CD4-positive, alpha-beta T cell treated with Interleukin-17A for 4 hours (primary cell): ENCODE measurements at places on chromosomes 3 and 15.

- DNase-seq: no peak
Measured at GRCh38 chr3:187909866-187910265, 164.6 kb upstream of the BCL6 start.

GRCh38 chr15:65310431-65311137, 6.1 kb downstream of the RNU5B-1 start:
- no peak for DNase-seq

DNA sequence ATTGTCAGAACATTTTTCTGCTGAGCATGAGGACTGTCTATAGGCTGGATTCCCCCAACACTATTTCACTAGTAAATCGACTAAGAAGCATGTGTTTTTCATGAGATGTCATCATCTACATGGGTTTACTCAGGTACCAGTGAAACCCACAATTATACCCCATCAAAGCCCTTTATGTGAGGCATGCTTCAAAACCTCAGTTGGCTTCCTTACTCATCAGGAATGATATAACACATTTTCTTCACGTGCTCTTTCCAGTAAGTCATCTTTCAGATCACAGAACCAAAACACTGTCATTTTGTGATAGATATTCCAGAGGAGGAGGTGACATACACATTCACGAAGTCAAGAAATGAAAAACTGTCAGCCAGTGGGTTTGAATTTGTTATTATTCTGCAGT, 116.5 kb downstream of the ANO10 start:
- no peak for DNase-seq

GRCh38 chr3:43400167-43400566, 113.8 kb downstream of the SNRK start:
- DNase-seq: no peak

- DNase-seq: no peak
Measured at GRCh38 chr3:149955449-149955848, 15.2 kb downstream of the PFN2 start.

DNA sequence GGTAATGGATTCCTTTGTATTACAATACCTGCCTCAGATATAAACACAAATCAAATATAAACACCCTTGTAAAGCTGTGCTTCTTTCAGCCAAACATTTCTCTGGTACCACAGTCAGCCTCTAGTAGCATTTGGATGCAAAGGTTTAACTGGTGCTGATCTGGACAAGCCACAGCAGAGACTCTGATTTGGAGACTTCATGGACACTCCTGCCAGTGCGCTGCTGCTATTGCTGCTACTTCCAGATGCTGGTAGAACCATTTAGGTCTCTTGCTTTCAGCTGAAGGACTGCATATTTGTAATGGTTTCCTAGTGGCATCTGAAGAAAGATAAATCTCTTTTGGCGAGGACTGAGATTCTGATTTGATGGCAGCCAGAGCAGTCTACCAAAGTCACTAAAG, 36.9 kb downstream of the NCK1 start:
- DNase-seq: no peak

GRCh38 chr15:29057856-29058255, 172.1 kb downstream of the APBA2 start:
- DNase-seq: no peak

GRCh38 chr15:80825361-80826030, 46.3 kb downstream of the CEMIP start:
- no peak for DNase-seq

- no peak for DNase-seq
Measured at GRCh38 chr3:131328721-131329120, 52.9 kb upstream of the NUDT16 start.

- DNase-seq: peak; percentile 17
Measured at GRCh38 chr3:108088697-108089096, 2.1 kb downstream of the CD47 start.

DNA sequence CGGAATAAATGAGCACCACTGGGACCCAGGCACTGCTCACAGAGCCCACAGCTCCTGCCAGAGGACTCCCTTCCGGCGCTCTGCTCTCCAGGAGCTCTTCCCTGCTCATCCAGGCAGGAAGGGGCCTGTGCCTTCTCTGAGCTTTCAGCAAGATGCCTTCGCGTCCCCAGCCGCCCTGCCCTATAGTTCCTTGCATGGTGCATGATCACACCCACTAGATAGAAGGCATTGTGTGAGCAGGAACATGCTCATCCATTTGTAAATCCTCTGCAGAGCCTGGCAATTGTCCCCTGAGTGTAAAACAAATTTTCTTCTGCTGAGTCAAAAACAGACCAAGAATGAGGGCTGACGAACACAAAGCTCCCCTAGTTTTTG, 181.6 kb downstream of the MEGF11 start:
- DNase-seq: no peak

DNA sequence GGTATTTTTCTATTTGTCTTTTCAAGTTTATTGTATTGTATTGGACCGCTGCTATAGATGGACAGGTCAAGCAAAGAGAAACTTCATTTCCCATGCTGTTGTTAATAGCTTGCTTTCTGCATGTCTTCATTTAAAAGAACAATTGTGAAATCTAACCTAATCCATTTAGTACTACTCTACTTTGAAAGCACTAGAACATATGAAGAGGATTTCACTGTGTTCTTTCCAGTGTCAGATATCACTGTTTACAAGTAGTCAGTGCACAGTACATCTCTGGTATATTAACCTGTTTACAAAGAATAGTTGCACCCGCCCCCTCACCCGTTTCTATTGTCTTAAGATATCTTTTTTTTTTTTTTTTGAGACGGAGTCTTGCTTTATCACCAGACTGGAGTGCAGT, 21.8 kb upstream of the EDEM1 start:
- no peak for DNase-seq

GRCh38 chr15:60674704-60675395, 195.9 kb upstream of the ICE2 start:
- no peak for DNase-seq

GRCh38 chr3:60743631-60744164, 507.6 kb downstream of the FHIT start:
- DNase-seq: no peak

- DNase-seq: no peak
Measured at GRCh38 chr3:9441501-9442221, 44.2 kb downstream of the SETD5 start.

- DNase-seq: no peak
Measured at GRCh38 chr3:119530456-119530855, 29.0 kb downstream of the CD80 start.

GRCh38 chr15:70704731-70705130, 58.6 kb downstream of the UACA start:
- DNase-seq: no peak

DNA sequence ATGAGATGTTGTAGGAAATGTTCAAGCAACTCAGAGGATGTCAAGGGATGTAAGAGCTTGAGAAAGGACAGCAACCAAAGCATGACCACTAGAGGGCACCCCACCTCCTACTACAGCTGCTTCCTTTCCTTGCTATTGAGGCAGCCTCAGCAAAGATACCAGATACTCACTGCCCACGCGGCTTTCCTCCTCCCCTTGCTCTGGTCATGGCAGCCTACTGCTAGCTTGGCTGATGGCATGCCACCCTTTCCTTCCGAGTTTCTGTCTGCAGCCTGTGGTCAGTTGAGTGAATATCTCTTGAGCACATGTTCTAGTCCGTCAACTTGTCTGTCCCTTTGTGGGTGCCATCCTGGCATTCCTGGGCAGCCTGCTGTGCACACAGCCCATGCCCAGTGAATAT, 4.4 kb upstream of the CXCR6 start:
- DNase-seq: peak; percentile 92

DNA sequence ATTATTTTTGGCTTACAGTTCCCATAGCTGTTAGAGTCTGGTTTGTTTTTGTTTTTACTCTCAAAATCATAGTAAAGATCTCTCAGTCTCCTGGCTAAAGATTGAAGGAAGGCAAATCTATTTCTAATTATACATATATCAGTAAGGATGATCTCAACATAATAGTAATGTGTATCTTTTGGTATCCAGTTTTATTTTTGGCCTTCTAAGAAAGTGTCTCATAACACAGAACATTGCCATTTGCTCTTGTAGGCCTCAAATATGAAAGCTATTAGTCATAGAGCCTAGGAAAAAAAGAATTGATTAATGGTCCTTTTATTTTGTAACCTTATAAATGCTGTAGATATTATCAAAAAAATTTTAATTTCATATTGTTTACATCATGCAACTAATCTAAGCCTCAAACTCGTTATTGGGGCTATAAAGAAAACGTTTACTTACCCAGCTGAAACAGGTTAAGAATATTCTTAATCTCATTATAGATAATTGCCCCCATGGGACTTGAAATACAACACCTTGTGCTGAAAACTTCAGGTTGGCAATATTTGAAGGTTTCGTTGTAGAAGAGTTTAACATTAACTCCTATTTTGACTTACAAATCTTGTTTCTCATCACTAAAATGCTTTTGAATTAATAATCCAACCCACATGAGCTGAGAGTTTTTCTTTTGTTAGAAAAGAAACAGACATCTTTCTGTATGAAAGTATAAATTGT, 16.7 kb downstream of the FBXO45 start:
- no peak for DNase-seq

- no peak for DNase-seq
Measured at GRCh38 chr3:85785766-85786165, 827.0 kb downstream of the CADM2 start.

- DNase-seq: no peak
Measured at GRCh38 chr3:105436687-105437086, 70.0 kb downstream of the ALCAM start.

DNA sequence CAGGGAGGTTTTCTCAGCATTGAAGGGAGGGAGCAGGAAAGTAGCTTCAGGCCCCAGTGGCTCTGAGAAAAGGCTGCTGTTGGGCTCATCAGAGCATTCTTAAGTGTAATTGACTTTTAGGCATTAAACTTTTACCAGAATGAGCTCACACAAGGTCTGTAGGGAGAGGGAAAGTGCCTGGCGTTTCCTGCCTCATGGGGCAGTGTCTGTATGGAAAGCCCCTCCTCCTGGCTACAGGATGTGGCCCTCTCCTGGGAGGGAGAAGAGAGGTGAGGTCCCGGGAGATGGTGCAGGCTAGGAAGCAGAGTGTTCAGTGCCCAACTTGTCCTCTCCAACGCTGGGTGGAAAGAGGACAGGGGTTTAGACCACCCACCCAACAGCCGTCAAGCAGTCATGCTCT, 21.3 kb upstream of the SCN10A start:
- no peak for DNase-seq

- no peak for DNase-seq
Measured at GRCh38 chr15:96338766-96339618, 8.5 kb downstream of the NR2F2 start.

GRCh38 chr15:60375306-60375705, 22.5 kb downstream of the ANXA2 start:
- no peak for DNase-seq

DNA sequence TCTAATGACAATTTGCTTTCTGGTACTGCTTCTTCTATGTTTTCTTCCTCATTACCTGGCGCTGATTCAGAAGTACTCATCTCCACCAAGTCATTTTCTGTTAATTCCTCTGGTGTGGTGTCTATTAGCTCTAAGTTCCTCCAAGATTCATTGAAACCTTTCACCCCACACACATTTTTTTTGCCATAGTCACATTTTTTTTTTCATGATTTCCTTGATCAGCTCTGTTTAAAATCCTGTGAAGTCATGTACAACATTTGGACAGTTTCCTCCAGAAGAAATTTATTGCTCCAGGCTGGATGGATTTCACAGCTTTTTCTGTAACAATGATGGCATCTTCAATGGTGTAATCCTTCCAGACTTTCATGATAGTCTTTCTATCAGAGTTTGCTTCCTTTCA, 243.2 kb upstream of the VEPH1 start:
- no peak for DNase-seq

- DNase-seq: no peak
Measured at GRCh38 chr15:66092053-66093016, 161.2 kb downstream of the MEGF11 start.

GRCh38 chr3:103170651-103171050, 735.8 kb downstream of the ZPLD1 start:
- no peak for DNase-seq

DNA sequence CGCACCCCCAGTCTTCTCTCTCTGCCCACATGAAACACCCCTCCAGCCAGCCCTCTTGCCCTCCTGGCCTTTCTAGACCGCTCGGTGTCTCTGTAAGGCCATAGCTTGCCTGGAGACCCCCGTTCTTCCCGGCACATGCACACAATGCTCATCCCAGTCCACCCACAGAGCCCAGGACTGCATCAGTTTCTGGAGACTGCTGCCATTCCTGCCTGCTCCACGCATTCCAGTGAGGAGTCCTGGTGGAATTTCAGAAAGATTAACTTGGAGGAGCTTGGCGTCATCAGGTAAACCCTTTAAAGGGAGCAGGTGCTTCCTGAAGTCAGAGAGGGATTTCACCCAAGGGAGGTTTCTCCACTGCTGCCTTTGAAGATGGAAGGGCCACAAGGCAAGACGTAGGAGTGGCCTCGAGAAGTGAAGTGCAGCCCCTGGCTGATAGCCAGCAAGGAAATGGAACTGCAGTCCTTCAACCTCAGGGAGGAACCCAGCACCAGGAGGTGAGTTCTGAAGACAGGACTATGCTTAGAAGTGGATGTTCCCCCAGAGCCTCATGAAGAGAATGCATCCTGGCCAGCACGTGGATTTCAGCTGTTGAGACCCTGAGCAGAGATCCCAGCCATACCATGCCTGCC, 19.2 kb downstream of the SLC41A3 start:
- DNase-seq: no peak
